ENCODE measurements at places on chromosomes 5 and 9.

DNA sequence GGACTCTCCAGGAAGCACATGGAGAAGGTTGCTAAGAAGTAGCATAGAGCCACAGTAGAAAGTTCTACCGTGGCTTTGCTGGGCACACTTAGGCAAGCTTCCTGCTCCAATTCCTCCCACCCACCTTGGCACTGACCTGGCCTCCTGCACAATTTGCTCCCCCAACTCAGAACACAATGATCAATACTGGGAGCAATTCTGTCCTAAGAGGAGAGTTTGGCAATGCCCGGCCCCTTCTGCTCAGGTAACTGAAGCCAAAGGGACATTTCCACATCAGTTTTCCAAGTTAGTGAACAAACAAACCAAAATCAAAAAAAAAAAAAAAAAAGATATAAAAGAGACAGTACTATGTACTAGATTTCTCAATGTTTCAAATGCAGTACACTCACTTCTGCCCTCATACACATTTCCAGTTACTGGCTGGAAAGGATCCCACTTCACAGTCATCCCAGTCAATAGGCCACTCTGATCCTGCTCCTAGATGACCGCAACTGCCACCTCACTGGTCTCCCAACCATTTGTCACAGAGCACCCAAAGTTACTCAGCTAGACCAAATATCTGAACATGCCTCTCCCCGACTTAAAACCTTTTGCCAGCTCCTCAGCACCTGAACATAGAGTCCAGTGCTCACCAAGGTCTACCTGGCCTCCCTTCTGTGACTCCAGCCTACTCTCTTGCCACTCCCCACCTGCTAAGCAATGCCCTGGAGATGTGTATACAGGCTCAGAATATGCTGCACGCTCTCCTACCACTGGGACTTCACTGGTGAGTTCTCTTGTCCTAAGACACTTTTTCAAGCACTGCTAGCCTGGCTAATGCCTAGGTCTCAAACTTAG lies 21.3 kb downstream of the ABCA1 start:
- DNase-seq = no peak

DNA sequence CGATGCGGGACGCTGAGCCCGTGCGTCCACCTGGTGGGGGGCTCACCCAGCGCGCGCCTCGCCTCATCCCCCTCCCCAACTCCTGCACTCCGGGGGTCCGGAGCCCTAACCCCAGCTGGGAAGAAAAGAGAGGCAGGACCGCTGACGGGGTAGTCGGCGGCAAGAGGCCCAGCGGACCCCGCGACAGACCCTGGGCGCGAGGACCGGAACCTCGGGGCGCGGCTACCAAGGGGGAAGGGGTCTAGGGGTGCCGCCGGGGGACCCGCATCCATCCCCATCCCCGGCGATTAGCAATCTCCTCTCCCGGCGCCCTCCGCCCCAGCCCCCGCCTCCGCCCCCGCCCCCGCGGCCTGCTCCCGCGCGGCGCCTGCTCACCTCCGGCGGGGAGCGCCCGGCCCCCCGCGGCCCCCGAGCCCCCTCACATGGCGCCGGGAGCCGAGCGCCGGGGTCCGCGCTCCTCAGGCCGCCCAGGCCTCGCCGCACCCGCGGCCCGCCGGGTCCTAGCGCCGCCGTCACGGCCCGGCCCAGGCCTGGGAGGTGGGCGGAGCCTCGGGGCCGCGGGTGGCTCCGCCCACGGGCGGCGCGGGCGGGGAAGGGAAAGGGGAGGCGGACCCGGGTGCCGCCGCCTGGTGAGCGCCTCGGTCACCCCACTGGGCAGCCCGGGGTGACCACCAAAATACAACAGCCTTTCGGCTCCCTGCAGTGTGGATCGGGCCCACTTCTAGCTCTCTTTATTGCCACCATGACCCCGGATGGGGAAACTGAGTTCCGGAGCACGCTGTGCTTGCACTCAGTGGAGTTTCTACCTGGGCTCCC lies at the start of gene ST6GALNAC6:
TSS of gene ST6GALNAC6 (minus strand) at position 476 of the 816 bp plus-strand sequence. CDS start 1,622 bp downstream, outside the sequence.
- DNase-seq = peak; percentile 89

DNA sequence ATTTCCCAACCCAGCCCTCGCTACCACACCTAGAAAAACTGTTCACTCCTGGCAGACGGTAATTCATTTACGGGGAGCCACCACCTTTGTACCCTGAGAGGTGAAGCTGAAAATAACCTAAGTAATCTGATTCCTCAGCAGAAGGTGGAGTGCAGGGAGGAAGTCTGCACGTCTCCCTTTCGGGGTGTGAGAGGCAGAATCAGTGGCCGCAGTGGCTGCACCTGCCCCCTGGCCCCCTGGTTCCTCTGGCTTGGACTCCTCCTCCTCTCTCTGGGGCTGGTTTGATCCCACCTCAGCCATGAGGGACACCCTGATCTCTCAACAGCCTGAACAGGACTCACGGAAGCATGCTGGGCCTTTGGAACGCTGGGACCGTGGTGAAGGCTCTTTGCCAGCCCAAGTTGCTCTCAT lies 10.5 kb downstream of the TMEM174 start:
- DNase-seq = no peak

DNA sequence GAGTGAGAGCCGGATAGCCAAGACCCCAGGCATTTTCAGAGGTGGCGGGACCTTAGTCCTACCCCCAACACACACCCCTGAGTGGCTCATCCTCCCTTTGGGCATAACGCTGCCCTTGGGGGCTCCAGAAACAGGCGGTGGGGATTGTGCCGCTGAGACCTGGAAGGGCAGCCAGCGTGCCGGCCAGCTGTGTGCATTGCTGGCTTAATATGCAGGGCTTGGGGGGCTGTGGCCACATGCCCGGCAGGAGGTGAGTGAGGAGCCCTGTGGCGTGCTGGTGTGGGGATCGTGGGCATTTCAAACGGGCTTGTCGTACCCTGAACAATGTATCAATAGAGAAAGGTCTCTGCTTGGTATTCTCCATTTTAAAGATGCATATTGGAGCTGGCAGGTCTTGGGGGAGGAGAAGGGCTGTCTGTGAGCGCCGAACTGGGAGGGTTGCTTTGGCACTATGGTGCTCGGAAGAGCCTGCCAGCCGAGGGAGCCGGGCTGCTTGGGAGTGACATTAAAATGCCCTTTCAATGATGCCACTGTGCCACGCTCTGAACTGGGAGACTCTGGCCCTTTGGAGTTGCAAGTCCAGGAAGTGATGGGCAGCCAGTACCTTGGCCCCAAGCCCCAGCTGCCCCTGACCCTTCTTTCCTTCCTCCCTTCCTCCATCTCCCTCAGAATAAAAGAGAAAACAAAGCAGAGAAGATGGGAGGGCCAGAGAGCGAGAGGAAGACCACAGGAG lies 11.2 kb upstream of the OLFM1 start:
- DNase-seq = no peak

- DNase-seq = no peak
Measured at GRCh38 chr5:6273090-6273735, 105.1 kb downstream of the MED10 start.

GRCh38 chr5:1882337-1883119 lies at the start of gene IRX4:
IRX4 (minus strand) TSS chr5:1882925; CDS start chr5:1882647, 278 bp downstream.
- peak; percentile 27 for DNase-seq

GRCh38 chr5:77957-78804 lies 13.8 kb upstream of the PLEKHG4B start:
- peak; percentile 75 for DNase-seq

DNA sequence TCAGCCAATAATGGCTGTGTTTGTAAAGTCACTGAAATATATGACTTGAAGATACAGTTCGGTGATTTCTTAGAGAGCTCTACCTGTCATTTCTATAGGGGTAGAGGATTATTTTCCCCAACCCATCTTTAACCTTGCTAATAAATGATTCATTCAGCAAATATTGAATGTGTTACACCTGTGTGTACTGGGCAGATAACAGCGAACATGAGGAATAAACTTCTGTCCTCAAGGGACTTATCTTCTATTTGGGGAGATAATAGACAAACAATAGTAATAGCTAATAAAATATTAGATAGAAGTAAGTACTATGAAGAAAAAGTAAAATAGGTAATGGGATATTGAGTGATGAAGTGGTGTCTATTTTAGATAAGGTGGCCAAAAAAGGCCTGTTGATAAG lies 9.3 kb downstream of the TTC23L start:
- DNase-seq = no peak

GRCh38 chr5:448061-448765 lies 5.2 kb downstream of the EXOC3 start:
- DNase-seq = peak; percentile 41

GRCh38 chr5:124729720-124730359 lies 16.6 kb downstream of the ZNF608 start:
- DNase-seq = no peak

DNA sequence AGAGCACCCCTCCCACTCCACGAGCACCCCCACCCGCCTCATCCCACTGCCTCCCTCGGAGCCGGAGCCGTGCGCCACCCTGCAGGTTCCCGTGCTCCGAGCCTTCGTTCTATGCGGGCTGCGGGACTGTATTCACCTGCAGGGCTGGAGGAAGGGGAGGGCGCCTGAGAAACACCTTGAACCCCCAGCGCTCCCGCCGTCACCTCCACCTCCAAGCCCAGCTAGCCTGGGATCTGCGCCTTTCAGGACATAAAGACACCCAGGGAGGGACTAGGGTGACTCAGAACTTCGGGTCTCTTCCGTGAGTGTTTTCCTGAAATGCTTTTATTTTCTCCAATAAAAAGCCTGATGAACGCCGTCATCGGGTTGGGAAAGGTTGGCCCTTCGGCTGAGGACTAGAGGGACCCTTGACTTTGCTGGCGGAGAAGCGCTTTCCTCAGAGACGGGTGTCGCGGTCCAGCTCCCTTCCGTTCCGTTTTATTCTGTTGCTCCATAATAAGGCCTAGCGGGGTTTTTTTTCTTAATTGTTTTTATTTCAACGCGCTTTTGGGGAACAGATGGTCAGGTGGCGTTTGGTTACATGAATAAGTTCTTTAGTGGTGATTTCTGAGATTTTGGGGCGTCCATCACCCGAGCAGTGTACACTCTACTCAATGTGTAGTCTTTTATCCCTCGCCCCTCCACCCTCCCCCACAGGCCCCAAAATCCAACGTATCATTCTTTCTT lies 4.6 kb downstream of the TLX3 start:
- no peak for DNase-seq

GRCh38 chr9:32384002-32384363 lies 460 bp upstream of the ACO1 start:
- peak; percentile 34 for DNase-seq

- peak; percentile 76 for DNase-seq
Measured at GRCh38 chr9:614431-614830, 227.1 kb upstream of the DMRT1 start.

GRCh38 chr9:7338586-7339281 lies 460.8 kb downstream of the DMAC1 start:
- peak; percentile 1 for DNase-seq

- no peak for DNase-seq
Measured at GRCh38 chr9:119934497-119934896, 565.3 kb upstream of the BRINP1 start.

- DNase-seq = no peak
Measured at GRCh38 chr5:136427426-136427825, 62.1 kb upstream of the TRPC7 start.

DNA sequence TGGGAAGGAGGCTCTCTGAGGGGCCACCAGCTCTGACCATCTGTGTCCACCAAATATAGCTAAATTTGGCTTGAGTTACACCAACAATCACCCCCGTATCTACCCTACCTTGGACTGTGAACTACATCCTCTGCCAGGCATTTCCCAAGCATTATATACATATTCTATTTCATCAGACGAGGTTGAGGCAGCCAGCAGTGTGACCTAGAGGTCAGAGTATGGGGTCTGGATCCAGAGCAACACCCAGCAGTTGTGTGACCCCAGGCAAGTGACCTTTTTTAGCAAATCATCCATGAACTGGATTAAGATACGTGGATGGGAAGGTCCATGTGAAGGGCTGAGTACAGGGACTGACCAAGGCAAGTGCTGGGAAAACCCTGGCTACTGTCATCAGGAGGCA lies 180.6 kb downstream of the HSPA4 start:
- no peak for DNase-seq

GRCh38 chr9:106964822-106965525 lies 102.0 kb downstream of the ZNF462 start:
- DNase-seq = no peak

GRCh38 chr9:804026-804425 lies 37.5 kb upstream of the DMRT1 start:
- DNase-seq = no peak

DNA sequence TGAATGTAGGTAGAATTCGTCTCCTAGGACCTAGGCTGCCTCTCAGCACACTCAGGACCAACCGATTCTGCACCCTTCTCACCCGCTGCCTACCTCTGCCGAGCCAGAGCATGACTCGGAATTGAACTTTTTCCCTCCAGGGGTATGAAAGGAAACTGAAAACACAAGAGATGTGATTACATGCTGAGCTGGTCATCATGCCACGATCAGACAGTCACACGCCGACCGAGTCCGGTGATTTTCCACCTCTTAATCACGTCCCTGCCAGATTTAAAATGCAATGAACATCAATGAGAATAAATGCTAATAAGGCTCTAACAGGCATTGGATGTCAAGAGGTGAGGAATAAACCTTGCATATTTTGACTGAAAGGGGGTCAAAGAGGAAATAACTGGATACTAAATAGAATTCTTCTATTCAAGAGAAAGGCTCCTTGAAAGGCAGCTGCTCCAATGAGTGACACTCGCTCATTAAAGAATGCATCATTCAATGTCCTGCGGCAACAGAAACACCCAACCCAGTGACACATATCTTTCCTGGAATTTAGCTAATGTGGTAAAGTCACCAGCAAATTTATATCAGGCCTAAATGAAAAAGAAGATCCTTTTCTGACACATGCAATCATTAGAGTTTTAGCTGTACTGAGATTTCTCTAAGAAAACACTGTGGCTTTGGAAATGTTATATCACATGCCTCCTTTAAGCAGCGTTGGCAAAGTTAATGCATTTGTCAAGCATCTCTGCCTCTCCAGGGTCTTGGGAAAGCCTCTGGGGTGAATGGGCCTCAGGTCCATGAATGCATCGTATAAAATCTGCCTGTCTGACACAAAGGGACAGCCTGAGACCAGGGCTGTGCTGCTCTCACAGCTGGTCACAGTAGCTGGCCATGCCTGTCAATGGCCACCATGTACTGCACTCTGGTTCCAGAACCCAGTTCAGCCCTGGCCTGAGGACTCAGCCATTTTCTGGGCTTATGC lies 128.7 kb downstream of the SPOCK1 start:
- DNase-seq = no peak

DNA sequence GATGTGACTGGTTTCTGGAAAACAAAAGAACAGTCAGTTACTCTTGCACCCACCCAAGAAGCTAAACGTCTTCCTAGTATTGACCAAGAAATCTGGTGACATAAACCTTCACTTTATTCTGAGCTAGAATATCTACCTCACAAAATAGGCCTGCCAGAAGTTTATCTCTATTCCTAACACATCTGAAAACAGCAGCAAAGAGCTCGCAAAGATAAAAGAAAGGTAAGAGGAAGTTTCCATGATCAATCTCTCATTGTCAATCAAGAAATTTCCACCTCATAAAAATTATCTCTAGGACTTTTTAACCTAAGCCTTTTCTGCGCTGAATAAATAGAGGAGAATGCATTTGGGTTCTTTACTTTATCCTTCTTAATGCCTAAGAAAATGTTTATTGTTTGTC lies 17.3 kb upstream of the ZNF474 start:
- peak; percentile 25 for DNase-seq

GRCh38 chr5:139108063-139108824 lies 89.9 kb downstream of the SIL1 start:
- DNase-seq = no peak

Data from hematopoietic multipotent progenitor cell treated with erythropoietin and hydrocortisone succinate and interleukin-3 and kit ligand, for 4 days (in vitro differentiated cells).